Stimulated activated CD4-positive, alpha-beta T cell treated with anti-CD3 and anti-CD28 coated beads, Interleukin-2, amount 100 ng/mL, for 4 hours (primary cell): ENCODE measurements at places on chromosomes 2 and 18.

GRCh38 chr2:233447506-233448219, 93.4 kb downstream of the DGKD start:
- no peak for DNase-seq

DNA sequence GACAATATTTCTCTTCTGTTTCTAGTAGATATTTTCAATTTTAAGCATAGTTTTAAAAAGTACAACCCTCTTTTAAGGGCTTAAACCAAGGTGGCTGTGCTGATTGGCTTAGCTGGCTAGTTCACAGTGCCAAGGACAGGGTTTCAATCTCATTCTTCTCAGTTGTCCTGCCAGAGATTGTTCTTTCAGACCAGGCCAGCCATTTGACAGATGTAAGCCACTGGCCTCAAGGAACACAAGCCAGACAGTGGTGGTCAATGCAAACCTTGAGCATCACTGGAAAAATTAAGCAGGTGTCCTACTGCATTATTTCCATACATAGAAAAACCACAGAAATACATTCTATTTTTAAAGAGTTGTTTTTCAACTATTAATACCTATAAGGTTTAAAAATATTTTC, 5.9 kb downstream of the RNF103 start:
- DNase-seq = no peak

DNA sequence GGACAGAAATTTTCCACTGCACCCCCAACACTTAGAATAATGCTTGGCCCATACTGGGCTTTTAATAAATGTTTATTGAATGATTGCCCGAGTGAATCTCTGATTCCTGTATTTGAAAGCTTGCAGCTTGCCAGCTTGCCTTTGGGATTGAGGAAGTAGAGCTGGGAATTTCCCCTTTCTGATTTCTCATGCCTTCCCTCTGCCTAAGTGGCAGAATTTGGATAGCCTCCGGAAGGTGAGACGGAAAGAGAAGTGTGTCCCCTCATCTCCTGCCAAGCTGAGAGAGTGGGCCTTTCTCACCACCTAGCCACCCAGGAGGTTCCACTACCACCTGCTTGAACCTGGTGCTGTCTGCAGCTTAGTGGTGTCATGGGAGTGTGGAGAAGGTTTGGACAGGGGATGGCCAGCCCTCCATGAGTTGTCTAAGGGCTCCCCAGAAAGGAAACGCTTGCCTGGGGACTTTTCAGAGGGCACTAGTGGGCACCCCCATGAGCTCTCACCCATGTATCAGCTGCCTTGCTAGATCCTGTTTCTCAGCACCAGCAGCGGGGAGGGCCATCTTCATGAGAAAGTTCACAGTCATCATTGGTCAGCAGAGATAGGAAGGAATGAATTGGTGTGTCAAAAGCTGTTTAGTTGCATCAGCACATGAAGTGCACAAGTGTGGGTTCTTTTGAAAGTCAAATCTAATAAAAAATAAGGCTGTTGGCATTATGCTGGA, 8.6 kb upstream of the NCOA1 start:
- no peak for DNase-seq

- no peak for DNase-seq
These were observed 86.4 kb upstream of the HK2 start for GRCh38 chr2:74747411-74748080.
